GDM1 (cell line): ENCODE measurements at places on chromosomes 12 and 14.
A peak's percentile ranks its signal among the peaks of the same experiment; 100 is the strongest.

DNA sequence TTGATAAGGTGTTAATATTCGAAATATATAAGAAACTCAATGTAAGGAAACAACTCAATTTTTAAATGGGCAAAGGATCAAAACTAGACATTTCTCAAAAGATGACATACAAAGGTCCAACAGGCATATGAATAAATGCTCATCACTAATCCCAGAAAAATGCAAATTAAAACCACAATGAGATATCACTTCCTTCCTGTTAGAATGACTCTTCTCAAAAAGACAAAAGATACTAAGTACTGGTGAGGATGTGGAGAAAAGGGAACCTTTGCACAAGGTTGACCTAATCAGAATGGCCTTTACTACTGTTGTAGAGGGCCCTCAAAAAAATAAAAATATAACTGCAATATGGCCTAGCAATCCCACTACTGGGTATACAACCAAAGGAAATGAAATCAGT is 383.4 kb downstream of the KCNH5 start:
- DNase-seq: no peak

- DNase-seq: no peak
These were observed 154.9 kb downstream of the SEC23A start for GRCh38 chr14:38948171-38948570.

DNA sequence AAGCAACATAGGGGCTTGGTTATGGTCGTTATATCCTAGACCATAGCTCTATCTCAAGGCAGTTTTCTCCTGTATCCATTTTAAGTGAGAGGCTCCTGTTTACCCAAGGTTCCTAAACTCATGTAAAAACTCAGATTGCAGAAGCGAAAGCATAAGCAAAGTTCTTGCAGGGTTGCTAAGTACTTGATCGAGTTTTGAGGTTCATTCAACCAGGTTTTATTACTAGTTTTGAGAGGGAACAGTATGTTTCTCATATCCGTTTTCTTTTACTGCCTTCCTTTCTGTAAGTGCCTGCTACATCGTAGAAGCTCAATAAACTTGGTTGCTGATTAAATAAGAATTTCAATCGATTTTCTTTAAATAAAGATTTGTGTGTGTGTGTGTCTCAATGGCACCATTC is 5.1 kb downstream of the AKAP3 start:
- DNase-seq: no peak

- no peak for DNase-seq
These were observed 166.7 kb upstream of the HIF1A start for GRCh38 chr14:61528591-61529021.

DNA sequence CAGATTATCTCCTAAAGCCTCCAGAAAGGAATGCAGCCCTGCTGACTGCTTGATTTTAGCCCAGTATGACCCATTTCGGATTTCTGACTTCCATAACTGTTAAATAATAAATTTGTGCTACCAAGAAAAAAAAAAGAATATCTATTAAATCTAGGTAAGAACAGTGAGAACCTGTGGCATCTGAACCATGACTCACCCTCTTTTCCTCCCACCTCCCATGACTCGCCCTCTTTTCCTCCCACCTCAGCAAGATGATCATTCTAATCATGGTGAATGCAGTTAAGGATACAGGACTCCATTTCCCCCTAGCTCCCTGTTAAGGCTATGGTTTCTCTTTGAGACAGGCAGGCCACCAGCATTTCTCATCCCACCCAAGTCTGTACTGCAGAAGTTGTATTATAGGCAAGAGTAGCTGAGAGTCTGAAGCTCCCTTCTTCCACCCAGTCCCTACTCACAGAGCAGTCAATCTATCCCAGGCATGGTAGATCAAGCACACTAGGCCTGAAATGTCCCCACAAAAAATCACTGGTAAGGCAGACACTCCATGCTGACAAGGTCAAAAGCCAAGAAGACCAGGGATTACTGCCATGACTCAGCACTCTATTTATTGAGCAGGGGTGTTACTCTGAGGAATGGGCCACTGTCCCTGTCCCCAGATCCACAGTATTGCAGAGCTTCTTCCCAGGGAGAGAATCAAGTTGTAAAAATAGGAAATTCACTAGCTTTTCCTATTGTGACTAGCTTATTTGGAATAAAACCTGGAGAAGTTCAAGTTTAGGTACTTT is 188.9 kb downstream of the ADAMTS20 start:
- no peak for DNase-seq

GRCh38 chr14:61385002-61385685 is 63.8 kb downstream of the PRKCH start:
- peak; percentile 15 for DNase-seq

GRCh38 chr12:52832451-52832850 is 1.7 kb downstream of the KRT79 start:
- DNase-seq: no peak

- peak; percentile 69 for DNase-seq
These were observed 17.8 kb downstream of the NANOG start for GRCh38 chr12:7806863-7807487.
